ENCODE measurements at places on chromosomes 16 and 17.

- DNase-seq: no peak
Measured at GRCh38 chr16:13772782-13773181, 147.2 kb upstream of the ERCC4 start.

DNA sequence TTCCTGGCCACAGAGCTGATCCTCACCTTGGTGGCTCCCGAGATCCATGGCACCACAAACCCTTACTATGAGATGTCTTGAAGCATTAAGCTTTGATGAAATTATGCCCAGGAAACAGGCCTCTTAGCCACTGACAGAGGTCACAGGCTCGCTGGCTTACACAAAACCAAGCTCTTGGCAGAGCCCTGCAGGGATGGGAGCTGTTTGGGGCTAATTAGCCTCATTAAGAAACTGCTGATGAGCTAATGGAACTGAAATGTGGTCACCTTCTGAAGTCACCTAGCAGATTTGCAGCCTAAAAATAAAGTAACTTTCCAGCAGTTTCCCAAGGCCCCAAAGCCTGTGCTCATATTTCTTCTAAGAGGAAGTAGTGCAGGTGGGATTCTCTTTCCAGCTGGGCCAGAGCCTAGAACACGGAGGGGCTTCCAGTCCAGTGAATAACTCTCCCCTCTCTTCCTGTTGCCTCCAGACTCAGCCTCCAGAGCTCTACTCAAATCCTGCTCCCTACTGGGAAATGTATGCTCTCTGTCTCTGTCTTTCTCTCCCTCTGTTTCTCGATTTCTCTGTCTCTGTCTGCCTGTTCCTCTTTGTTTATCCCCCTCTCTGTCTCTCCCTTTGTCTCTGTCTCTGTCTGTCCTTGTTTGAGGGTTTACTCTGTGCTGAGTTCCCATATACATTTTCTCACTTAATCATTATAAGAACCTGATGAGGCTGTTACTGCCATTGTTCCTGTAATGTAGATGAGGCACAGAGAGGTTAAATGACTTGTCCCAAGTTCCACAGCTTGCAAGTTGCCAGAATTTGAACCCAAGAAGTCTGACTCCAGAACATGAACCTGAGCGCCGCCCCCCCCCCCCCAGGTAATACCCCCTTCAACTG lies 338.9 kb downstream of the CA10 start:
- DNase-seq: no peak

DNA sequence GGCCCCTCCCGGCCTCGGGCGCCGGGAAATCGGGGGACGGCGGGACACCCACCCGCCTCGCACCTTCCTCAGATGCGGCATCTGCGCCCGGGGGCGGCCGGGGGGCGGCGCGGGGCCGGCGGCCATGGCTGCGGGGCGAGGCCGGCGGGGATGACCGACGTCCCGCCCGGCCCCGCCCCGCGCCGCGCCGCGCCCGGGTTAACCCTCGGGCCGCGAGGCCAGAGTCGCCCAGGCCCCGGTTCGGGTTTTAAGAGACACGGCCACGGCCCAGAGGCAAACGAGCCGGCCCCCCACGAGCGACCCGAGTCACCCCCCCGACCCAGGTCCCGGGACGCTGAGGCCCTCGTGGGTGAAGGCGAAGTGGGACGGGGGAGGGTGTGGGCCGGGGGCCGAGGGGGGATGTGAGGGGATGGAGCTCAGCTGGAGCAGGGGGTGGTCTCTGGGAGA lies at the start of gene RGS11:
Gene RGS11, minus strand, starts transcription at position 159 of the 447 bp plus-strand sequence. Its CDS starts 33 bp downstream, at position 126.
- DNase-seq: no peak

GRCh38 chr16:28967156-28967555 lies 7.4 kb upstream of the SPNS1 start:
- no peak for DNase-seq

- no peak for DNase-seq
Measured at GRCh38 chr17:16676676-16677268, 13.3 kb upstream of the CCDC144A start.

Measured in stimulated activated CD4-positive, alpha-beta T cell treated with anti-CD3 and anti-CD28 coated beads, Interleukin-12 subunit alpha, Interleukin-12 subunit beta, amount 100 ng/mL, for 48 hours (primary cell).